EH (cell line): ENCODE measurements at places on chromosomes 7 and 10.

GRCh38 chr10:77636282-77636966 lies 1.2 kb downstream of the KCNMA1 start:
- no peak for DNase-seq

GRCh38 chr7:47509571-47509970 lies 72.3 kb downstream of the TNS3 start:
- DNase-seq, result no peak

DNA sequence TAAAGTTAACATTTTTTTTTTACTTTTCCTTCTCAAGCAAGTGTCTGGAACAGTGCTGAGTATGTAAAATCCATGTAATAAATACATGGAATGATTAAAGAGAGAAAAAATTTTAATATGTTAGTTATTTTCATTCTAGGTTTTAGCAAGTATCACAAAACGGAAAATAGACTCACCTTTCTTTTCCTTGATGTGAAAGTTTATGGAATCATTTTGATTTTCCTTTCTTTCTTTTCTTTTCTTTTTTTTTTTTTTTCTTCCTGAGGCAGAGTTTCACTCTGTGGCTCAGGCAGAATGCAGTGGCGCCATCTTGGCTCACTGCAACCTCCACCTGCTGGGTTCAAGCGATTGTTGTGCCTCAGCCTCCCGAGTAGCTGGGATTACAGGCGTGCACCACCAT lies 28.1 kb downstream of the SMNDC1 start:
- no peak for DNase-seq

DNA sequence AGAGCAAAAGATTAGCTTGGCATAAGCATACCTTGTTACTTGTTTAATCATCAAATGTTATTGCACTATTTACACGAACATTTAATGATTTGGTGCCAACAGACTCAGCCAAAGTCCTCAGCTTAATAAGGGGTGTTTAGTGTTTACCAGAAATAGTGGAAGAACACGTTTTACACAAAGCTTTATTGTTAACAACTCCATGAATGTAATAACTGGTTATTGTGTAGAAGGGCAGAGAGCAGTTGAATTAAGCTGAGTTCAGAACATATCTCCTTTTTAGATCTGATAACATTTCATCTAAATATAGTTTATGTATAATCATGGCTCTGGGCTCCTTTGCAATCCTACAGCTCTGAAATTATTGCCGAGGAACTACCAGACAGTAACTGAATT lies 99.1 kb downstream of the CABCOCO1 start:
- no peak for DNase-seq
